AG20443 (cell line): ENCODE measurements at places on chromosomes 13 and 19.
A peak's percentile ranks its signal among the peaks of the same experiment; 100 is the strongest.

- DNase-seq, result no peak
Measured at GRCh38 chr19:47187797-47188196, 43.2 kb downstream of the BBC3 start.

- DNase-seq, result no peak
Measured at GRCh38 chr13:71727662-71728061, 139.3 kb downstream of the DACH1 start.

- no peak for DNase-seq
Measured at GRCh38 chr19:22945560-22945959, 57.4 kb downstream of the ZNF728 start.

DNA sequence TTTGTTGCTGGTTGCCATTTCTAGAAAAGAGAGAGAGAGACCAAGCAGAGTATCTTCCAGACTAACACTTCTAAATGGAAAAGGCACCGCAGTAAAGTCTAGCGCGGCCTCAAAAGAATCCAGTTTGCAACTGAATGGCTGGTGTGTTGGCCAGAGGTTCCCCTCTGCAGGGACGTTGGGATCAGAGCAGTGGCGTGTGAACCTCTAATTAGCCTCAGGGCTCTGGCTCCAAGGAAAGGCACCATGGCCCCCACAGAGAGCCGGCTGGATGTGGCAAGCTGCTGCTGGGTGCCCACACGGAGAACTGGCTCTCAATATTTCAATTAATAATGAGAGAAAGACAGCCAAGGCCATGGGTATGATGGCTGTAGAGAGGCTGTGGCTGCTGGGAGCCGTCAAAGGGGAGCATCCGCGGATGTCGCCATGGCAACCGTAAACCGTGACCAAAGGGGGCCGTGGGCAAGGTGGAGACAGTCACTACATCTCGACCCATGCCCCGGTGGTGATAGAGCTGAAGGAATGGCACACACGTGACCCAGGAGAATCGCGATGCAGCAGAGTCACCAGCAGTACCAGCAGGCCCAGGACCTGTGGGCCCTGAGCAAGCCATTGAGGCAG lies 9.5 kb downstream of the VSTM2B start:
- no peak for DNase-seq

GRCh38 chr13:50412046-50412617 lies 396.9 kb downstream of the KCNRG start:
- no peak for DNase-seq

- DNase-seq, result peak; percentile 31
Measured at GRCh38 chr13:50676602-50677001, 166.9 kb downstream of the DLEU7 start.

- no peak for DNase-seq
Measured at GRCh38 chr19:31387717-31388301, 38.6 kb upstream of the TSHZ3 start.

DNA sequence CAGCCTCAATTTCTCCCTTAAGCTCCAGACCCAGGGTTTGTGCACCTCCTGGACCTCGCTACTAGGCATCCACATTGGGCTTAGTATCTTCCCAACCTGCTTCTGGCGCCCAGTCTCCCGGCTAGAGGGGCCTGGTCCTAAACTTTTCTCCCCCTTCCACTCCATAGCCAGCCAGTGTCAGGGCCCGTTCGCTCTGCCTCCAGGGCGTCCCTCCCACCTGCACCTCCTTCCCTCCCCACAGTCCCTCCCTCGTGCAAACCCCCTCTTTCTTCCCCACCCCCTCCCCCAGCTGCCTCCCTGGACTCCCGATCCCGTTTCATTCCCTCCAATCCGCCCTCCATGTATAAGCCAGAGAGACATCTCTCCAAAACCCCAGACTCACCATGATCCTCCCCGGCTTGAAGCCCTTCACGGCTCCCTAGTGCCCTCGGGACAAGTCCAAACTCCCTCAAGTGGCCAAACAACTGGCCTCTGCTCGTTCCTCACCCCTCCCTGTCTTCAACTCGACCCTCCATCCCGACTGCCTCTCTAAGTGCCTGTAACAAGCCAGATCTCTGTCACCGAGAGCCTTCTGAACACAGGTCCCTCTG lies 997 bp upstream of the SAMD4B start:
- DNase-seq, result peak; percentile 34

DNA sequence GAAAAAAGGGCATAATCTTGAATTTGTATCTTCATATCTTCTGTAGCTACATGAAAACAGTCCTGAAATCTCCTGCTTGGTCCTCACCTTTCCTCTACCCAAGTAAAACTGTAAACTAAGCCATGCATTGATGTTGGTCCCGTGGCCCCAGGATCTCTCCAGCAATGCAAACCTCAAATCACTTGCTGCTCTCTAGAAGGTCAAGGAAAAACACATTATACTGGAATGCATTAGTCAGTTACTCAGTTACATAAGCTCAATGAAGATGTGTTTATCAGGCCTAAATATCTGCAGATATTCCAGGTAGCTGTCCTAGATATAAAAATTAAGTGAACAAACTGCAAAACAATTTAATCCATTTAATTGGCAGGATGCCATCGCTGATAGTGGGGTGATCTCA lies 261.8 kb downstream of the ABCC4 start:
- no peak for DNase-seq

GRCh38 chr19:49520705-49521319 lies 7.0 kb upstream of the RCN3 start:
- no peak for DNase-seq

- DNase-seq, result no peak
Measured at GRCh38 chr19:4537953-4538600, 1.8 kb downstream of the LRG1 start.

- DNase-seq, result no peak
Measured at GRCh38 chr13:50991579-50992521, 82.3 kb downstream of the RNASEH2B start.

DNA sequence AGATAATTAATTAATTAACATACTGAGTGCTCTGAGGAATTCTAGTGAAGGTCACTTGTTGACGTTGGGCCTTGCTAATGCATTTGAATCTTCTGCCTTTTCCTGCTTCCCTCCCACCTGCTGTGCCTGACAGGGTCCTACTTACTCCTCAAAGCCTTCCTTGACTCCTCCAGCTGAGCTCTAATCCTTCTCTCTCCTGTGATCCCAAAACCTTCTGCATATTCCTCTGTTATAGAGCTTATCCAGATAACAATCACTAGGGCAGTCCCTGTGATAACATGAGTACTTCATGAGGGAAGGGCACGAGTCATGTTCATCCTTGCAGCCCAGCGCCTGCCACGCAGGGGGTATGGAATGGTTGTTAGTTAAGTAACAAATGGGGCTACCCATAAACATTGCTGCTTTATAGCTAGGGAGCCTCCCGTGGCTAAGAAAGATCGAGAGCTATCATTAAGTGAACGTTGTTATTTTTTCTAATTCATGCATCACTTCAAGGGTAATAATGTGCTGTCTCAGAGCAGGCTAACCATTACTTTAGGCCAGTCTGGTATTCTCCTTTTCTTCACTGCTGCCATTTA lies 19.1 kb upstream of the SPATA13 start:
- no peak for DNase-seq

DNA sequence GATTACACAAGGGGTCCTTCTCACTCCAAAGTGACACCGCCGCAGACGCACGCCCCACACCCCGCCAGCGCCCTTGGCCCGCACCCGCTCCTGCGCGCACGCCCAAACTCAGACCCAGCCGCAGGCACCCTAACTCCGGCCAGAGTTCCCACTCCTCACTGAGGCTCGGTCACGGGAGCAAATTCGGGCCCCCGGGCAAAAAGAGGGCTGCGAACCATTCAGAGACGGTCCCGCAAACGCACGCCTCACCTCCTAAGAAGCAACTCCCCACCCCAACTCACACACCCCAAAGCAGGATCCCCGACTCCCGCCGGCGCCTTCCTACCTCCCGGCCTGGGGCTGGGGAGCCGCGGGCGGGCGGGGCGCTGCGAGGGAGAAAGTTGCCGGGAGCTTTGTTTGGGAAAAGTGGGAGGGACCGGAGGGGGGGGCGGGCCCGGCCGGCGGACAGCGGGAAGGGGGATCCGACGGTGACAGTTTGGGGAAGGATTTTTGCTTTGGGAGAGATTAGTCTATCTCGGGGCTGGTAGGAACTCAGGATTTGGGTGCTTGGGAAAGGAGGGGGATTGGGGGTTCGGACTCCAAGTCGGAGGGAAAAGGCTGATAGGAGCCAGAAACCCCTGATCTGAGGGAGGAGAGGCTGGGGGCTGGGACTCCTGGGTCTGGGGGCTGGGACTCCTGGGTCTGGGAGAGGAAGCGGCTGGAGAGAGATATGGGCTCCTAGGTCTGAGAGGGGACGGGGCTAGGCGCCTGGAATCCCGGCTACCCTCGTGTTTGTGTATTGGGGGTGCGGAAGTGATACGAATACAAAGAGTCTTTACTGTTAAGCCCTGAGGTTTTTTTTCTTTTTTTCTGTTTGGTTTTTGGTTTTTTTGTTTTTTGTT lies at the start of gene TEAD2:
Gene TEAD2, minus strand, starts transcription at position 369 of the 881 bp plus-strand sequence. CDS start 2,341 bp downstream, outside the sequence.
- peak; percentile 86 for DNase-seq

DNA sequence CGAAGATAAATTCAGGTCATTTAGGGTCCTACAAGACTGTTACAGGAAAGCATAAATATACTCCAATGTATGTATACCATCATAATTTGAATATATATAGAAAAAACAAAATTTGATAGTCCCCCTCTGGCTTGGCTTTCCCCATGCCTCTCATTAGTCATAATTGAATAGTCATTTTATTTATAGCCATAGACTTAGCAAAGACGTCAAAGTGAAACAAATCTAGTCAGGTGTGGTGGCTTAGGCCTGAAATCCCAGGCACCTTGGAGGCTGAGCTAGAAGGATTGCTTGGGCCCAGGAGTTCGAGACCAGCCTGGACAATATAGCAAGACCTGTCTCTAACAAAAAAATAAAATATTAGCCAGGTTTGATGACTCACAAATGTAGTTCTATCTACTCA lies 141.1 kb downstream of the TNFRSF19 start:
- DNase-seq, result no peak

- DNase-seq, result no peak
Measured at GRCh38 chr13:75855216-75855615, 219.1 kb downstream of the LMO7 start.

DNA sequence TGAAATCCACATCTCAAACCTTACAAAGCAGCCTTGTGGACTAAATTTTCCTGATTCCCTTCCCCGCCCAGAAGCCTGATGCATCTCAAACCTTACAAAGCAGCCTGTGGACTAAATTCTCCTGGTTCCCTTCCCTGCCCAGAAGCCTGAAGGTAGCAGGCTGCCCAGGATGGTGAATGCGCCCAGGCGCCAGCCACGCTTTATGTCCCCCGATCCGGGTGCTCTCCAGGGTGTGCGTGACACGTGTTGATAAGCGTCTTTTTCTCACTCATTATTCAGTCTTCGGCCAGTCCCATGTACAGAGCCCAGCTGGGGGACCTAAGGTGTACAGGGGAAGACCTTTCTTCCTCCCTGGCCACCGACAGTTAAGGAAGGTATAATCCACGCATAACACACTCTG lies 31.8 kb downstream of the LAMP1 start:
- no peak for DNase-seq

- no peak for DNase-seq
Measured at GRCh38 chr13:114071991-114072390, 60.4 kb downstream of the RASA3 start.

DNA sequence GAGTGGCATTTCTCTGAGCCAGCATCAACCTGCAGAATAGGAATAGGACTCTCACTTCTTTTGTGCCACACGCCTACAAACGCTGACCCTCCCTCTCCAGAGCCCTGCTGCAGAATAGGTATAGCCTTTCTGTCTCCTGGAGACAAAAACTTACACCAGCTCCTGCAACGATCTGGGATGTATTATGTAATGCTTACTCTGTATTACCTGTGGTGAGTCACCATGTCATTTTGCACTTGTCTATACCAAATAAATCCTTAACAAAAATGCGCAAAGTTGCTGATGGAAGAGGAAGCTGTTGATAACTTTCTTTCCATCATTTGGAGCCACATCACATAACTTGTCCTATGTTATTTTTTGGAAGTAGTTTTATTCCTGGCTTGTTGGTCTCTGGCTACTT lies 155.8 kb upstream of the FNDC3A start:
- DNase-seq, result no peak

DNA sequence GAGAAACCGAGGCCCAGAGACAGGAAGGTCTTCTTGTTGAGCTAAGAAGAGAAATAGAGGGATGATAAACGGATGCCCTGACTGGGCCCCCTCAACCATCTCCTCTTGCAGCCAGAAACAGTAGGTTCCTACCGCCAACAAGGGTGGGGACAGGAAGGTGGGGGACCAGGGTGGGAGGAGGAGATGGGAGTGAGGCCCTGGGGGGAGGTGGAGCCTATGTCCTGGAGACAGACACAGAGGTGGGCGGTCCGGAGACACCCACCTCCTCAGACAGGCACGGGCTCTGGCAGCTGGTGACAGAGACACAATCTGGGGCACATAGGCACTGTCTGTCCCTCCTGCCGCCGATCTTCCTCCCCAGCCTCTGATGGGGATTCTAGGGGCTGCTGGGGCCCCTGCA lies 16.9 kb downstream of the GADD45B start:
- no peak for DNase-seq

GRCh38 chr13:21960108-21960507 lies 289.2 kb downstream of the FGF9 start:
- DNase-seq, result peak; percentile 25

DNA sequence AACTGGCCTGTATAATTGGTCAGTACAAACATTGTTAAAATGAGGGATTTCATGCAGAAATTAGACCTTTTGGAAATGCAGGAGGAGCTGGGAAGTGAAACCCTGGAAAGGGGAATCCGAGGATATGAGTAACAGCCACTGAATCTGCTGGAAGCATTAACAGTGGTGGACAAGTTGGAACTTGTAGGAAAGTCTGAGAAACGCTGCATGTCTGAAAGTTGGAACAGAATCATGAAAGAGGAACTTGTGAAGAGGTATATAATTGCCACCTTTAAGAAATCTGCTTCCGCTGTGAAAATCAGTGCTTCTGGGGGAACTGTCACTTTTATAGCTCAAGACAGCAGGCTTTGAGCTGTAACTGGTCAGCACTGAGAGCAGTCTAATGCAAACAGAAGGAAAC lies 716.5 kb upstream of the PRR20A start:
- DNase-seq, result no peak

DNA sequence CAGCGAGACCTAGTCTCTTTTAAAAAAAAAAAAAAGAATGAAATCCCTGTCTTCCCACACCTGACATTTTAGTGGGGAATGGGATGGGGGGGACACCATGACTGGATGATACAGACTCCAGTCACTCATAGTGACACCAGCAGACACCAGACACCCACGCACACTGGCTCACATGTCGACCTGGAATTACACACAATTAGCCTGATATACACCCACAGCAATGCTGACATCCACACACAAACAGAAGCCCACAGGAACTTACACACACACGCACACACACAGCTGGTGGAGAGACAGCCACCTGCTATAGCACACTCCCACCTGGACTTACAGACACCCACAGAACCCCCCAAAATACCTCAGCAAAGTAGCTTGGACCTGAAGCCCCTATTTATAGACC lies 8.3 kb upstream of the NANOS3 start:
- no peak for DNase-seq
